ENCODE measurements at places on chromosomes 1 and 21. TPM values are rescaled to one million over a fixed set of nuclear protein-coding genes. Genes with fewer than 3 reads are reported as not detected.

GCSAML gene
- polyA plus RNA-seq = 0.18 TPM

AADACL3 gene
- polyA plus RNA-seq = not detected

- DNase-seq = no peak
Measured at GRCh38 chr1:195820925-195821324, 787.3 kb downstream of the KCNT2 start.

GRCh38 chr1:211327346-211327921, 801 bp downstream of the TRAF5 start:
- DNase-seq = peak; percentile 76

- DNase-seq = peak; percentile 32
Measured at GRCh38 chr1:108609483-108610049, 49.7 kb downstream of the EEIG2 start.

DNA sequence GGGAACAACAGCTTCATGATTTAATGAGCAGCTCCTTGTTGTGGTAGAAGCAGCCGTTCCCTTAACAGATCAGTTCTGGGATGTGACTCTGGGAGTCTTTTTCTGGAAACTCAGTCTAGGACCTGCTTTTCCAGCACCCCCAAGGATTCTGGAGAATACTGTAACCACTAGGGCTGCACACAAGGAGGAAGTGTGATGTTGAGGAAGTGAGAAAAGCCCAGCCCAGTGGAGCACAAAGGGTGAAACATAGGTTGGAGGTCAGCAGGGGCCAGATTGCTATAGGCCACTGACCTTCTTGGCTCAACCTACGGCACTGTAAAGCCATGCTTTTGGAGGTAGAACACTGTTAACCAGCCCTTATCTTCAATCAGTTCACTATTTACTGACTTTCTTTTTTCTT, 10.1 kb upstream of the PLA2G5 start:
- no peak for DNase-seq

DNA sequence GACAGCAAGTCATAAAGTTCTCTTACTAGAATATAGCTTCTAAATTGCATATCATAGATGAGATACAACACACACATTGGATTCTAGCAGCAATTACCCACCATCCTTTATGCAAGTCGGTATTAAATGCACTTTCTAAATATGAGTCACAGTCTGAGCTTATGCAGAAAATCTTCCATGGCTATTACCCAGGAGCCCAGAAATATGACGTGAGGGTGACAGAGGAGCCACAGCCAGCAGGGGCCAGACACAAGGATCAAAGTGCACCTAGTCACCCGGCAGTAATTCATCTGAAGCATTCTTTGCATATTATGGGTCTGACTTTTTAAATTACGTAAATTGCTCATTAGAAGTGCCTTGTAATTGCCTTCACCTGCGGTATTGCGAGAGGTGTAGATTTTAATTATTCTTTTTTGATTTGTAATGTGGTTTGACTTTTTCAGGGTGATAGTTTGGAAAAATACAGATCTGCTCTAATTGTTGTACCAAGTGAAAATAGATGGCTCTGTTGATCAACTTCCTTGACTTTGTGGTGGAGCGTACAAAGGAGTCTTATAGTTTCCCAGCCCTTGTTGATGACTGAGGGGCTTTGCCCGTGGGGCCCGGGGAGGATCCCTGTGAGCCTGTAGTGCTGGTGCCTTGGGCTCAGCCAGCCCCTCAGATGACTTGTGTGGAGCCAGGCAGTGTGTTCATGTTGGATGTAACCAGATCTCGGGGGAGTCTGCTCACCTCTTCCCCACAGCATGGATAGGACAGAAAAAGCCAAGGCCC, 470.0 kb upstream of the VAMP3 start:
- no peak for DNase-seq

DNA sequence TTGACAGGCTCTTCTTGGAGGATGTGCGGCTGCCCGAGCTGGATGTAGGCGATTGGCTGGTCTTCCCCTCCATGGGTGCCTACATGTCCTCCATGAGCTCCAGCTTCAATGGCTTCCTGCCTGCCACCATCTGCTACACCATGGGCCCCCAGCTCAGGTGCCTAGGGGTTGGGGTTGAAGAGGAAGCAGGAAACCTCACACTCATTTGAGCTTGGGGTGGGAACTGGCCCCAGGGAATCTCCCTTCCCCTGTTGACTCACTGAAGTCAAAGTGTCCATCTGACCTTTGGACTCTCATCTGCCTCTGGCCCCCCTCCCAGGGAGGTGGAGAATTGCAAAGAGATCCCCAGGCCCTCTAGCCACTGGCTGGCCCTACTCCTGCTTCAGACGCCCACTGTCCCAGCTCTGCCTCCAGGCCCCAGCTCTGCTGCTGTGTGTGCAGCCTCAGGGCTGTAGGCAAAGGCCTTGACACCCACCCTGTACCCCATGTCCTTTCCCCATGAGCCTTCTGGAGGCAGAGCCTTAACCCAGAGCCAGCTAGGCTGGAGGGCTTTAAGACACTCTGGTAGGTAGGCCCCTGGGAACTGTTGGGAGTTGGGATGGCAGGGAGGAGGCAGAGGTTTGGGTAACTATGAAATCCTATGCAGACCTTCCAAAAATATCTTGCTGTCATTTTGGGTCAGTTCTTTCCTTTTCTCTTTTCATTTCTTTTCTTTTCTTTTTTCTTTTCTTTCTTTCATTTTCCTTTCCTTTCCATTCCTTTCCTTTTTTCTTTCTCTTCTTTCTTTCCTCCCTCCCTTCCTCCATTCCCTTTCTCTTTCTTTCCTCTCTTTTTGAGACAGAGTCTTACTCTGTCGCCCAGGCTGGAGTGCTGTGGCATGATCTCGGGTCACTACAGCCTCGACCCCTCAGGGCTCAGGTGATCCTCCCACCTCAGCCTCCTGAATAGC, 66.9 kb upstream of the TINAGL1 start:
- no peak for DNase-seq

All from lung (tissue), 17 donors.